ENCODE measurements at places on chromosomes 1 and 21.

DNA sequence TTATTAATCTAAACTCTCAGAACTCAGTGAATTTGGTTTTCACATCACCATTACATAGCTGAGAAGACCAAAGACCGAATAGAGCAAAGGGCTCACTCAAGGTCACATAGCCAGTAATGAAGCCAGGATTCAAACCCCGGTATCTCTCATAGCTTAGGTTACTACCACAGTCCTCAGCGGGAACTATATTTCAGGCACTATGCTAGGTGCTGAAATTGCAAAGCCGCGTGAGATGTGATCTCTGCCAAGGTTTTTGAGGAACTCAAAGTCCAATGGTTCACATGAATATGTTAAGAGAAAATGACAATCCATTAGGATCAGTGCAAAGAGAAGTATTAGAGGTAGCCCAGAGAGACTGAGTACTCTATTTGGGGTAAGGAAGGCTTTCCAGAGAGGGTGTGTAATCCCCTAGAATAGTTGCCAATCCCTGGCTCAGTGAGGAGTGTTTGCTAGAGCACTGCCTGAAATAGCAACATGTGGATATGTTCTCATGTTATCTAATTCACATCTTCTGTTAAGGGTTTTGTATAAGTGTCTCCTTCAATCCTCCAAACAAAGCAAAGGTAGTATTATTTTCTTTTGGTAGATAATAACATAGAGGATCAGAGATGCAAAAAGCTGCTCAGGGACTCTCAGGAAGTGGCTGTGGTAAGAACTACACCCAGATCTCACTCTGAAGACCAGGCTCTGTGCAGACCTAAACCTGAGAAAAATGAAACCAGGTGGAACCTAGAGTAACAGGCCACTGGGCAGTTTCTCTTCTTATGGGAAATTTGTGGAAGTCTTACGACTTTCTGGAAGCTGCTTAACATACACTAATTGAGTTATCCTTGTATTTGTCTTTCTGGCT, 93.1 kb upstream of the C8B start:
- DNase-seq: no peak

DNA sequence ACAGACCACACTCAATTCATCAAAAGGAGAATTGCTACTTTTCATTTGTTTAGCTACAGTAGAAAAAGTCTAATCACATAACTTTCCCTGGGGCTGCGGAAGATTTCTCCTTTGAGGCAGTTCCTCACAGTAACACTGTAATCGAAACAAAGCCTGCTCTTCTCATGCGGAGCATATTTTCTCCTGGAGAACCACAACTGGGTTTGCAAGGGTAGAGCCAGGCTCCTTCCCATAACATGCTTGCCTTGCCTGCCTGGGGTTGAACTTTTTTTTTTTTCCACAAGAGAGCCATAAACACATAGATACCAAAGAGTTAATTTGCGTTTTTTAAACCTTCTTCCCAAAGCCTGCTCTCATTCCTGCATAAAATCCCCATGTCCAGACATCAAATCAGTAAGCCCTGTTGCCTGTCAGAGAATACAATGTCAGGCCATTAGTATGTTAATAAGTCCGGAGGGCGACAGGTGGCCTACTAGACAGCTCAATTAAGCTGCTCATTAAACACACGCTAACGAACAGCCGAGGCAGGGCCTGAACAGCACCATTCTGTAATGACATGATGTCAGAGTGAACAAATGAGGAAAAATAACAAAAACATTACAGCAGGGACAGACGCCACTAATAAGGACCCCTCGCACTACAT, 107.1 kb upstream of the OLIG2 start:
- DNase-seq: no peak

- DNase-seq: no peak
Observed at GRCh38 chr1:42482635-42483153, 19.6 kb downstream of the CCDC30 start.

DNA sequence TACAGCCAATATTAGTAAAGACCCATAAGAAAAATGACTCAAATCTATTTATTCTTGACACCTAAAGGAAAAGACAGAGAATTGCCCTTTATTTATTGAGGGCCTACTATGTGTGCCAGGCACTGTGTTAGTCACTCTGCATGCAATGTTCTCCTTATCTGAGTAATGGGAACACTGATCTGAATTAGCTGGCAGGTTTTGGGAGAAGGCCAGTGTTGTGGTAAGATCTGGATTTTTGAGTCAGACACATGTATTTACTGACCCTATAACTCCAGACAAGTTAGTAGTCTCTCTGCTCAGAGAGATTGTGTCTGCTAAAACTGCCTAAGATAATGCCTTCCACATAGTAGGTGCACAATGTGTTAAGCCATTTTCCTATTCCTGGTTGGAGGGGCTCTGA, 17.3 kb downstream of the LCE4A start:
- DNase-seq: no peak
